ENCODE measurements at places on chromosomes 3 and 15.

DNA sequence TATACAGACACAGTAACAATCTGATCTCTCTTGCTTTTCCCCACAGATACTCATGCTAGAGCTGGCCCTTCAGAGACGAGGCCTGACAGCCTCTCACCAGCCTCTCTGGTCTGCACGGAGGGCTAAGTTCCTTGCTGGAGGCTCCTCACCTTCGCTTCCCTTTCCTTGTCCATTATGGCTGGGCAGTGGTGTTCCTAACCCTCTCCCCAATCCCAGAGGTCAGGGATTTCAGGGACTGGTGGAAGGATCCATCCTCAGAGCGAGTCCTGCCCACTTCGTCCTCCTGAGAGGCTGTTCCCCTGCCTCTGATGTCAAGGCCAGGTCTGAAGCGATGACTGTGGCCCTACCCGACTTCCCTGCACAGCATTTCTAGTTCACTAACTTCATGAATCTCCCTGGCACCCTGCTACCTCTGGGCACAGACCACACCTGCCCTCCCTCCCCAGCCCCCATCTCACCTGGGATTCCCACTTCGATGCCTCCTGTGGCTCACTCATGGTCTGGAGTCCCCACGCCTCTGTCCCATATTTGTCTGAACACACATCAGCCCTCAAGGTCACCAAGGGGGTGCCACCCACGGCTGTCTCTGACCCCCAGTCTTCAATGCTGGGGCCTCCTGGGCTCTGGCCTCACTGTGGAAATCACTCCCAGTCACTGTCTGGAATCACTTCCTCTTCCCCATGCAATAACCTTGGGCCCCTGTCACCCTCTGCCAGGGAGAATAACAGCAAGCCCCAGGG, 124.9 kb upstream of the PRR20G start:
- DNase-seq, result no peak

- no peak for DNase-seq
Observed at GRCh38 chr3:89889386-89889785, 782.0 kb downstream of the EPHA3 start.

DNA sequence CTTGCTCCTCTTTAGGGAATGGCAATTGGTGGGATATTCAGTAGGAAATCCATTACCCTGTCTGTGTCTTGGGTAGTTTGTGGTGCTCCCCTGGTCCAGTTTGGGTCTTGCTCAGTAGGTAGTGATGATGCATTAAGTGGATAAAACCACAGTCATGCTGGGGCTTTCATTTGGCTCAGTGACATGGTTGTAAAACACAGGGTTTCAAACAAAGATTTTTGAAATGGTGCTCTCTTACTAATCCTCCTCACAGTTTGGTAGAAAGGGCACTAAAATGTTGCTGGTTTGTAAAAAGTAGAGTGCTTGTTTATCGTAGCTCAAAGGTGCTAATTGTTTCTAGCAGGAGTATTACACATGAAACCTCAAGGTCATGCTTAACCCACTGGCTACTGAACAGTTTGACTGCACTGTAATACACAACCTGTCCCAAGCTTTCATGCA, 22.9 kb downstream of the BBX start:
- DNase-seq, result no peak

DNA sequence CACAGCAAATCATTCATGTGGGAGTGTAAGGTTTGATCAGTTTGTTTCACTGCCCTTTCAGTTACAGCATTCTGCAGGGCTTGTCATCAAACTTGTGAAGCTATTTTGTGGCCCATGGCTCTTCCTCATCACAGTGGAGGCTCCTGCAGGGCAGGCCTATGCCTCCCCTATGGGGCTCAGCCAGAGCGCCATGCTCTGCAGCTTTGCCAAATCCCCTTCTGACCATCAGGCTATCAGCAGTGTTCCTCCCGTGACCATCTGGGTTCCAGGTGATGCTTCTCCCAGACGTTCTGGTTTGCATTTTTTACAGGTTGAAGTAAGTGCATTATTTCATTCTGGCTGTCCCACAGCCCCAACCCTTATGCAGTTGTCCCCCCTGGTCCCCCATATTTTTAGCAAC, 28.1 kb upstream of the REC114 start:
- no peak for DNase-seq

DNA sequence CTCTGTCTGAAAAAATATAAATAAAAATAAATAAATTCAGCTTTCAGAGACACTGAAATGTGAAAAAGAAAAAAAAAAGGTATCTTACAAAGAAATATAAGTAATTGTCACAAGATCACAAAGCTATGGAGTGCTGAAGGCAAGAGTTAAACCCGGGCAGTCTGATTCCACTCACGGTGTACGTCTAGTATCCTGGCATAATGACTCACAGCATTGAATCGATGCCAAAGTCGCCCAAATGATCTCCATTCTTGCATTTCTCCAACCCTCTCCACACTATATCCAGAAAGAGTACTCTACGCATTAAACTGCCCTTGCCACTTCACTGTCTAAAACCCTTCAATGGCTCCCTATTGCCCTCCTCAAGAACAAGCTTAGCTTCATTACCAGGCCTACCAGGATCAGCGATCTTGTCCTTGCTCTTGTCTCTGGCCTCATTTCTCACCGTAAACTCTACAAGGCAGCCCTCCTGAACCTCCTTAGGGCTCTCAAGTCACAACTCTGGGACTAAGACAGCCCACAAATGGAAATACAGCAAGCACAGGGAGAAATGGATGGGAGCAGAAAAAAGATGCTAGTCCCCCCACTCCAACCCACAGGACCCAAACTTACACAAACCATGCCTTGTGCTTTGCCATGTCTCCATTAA, 7.7 kb downstream of the SUCLG2 start:
- DNase-seq, result no peak

DNA sequence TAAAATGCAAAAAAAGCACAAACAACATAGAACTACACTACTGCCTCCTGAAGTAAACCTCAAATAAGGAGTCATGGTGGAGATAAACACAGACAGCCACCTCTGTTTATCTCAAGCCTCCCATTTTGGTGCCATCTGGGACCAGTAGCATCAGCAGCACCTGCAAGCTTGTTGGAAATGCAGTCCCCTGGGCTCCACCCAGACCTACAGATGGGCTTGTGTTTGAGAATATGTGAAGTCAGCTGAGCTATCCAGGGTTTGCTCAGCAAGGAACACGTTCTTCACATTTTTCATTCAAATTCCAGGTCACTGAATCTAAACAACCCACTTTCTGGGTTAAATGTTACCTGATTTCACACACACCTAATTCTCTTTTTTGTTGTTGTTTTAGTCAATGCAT, 45.5 kb downstream of the RASGRF1 start:
- DNase-seq, result no peak

DNA sequence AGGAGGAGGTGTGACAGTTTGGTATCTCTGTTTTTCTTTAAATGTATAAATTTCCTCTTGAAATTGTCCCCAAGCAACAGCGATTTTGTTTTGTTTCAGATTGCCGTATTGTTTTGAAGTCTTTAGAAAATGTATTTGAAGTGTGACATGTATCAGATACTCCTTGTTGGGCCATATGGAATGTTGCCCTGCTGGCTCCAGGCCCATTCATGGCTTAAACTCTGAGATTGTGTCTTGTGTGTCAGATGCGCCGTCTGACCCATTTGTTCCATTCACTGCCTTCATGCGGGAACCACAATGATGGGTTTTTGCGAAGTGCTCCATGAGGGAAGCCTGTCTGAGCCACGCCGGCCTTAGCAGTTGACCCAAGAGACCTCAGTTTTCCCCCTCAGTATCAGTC, 75.2 kb upstream of the ADAMTSL3 start:
- no peak for DNase-seq

- no peak for DNase-seq
Observed at GRCh38 chr15:39106950-39107349, 473.9 kb upstream of the THBS1 start.

GRCh38 chr3:144772372-144772771, 800.7 kb downstream of the DIPK2A start:
- no peak for DNase-seq
